ENCODE measurements at places on chromosomes 3 and 15. TPM values are rescaled to one million over a fixed set of nuclear protein-coding genes. Genes with fewer than 3 reads are reported as not detected.

DNA sequence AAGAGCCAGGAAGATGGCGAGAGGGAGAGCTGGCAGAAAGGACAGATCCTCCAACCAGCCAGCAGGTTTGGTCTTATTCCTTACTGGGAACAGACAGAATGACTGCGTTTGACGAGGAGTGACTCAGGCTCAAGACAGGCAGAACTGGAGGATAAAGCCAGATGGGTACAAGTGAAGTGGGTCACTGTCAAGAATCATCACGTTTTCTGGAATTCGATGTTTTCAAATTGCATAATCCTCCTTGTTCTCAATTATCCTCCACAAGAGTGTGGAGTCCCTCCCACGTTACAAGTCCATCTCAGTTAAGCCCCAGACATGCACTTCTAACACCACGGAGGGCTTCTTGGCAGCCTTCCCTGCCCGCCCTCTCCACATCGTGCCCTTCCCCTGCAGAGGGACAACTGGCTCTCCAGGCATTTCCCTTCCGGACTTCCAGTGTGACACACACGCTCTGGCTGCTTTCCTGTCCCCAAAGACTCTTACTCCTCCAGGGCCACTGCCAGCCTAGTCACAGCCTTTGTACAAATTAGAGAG, 183.1 kb downstream of the CHST2 start:
- H3K27ac ChIP-seq: no peak overlapping the region
- H3K4me1 ChIP-seq: no peaks in the 10 kb centered on the region
- no peak for DNase-seq
- H3K27me3 ChIP-seq: no peaks in the 10 kb centered on the region

- H3K36me3 ChIP-seq: no peaks in the 10 kb centered on the region
- H3K27ac ChIP-seq: no peak overlapping the region
- H3K4me3 ChIP-seq: no peak overlapping the region
Observed at GRCh38 chr3:193229851-193230420, 11.1 kb upstream of the PLAAT1 start.

DNA sequence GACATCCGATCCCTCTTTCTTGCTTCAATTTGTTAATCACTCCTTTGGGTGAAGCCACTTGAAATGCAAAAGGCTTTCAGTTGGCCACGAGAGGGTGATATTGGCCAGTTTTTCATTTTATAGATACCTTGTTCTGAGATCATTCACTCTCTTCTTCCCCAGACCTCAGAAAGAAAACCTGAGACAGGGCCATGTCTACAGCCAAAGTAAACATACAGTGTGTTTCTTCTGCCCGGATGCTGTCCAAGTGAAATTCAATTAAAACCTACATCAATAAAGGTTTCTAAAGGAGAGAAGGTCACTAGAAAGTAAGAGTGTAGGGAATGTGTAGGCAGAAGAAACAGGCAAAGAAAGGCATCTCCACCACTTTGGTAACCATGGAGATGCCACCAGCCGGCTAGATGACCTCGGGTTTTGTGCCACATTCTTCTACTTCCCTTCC, 39.5 kb upstream of the FMN1 start:
- no peaks in the 10 kb centered on the region for H3K36me3 ChIP-seq
- DNase-seq: no peak
- H3K27ac ChIP-seq: no peak overlapping the region
- no peaks in the 10 kb centered on the region for H3K27me3 ChIP-seq
- H3K4me3 ChIP-seq: no peak overlapping the region

- H3K36me3 ChIP-seq: no peaks in the 10 kb centered on the region
- no peak overlapping the region for H3K27ac ChIP-seq
- no peak for DNase-seq
- no peak overlapping the region for H3K4me3 ChIP-seq
- peaks cover 5% of the 10 kb centered on the region for H3K4me1 ChIP-seq
- no peaks in the 10 kb centered on the region for H3K27me3 ChIP-seq
Observed at GRCh38 chr3:14200276-14200675, 21.7 kb downstream of the LSM3 start.

DNA sequence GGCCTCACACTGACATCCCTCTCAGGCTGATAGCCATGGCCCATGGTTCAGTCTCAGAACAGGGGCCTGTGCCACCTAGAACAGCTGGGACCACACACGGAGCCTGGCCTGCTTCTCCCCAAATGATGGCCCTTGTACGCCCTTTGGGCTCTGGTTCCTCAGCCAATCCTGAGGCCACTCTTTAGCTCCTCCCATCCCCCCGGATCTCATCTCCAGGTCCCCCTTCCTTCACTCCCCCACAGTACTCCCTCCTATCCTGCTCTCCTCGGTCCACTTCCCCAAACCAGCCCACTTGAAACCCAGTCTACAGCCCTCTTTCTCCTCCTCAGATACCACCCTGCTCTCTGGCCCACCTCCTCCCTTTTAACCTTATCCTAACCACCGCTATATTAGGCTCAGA, 17.8 kb upstream of the ZFYVE19 start:
- no peak overlapping the region for H3K27ac ChIP-seq
- no peaks in the 10 kb centered on the region for H3K4me1 ChIP-seq
- H3K4me3 ChIP-seq: no peak overlapping the region
- H3K27me3 ChIP-seq: no peaks in the 10 kb centered on the region
- no peaks in the 10 kb centered on the region for H3K36me3 ChIP-seq

Gene SST
- not detected for total RNA-seq

Gene PFN2
- 115 TPM for total RNA-seq

GRCh38 chr3:139267300-139268246, 76.2 kb upstream of the MRPS22 start:
- H3K4me3 ChIP-seq: no peak overlapping the region
- DNase-seq: no peak
- H3K27ac ChIP-seq: no peak overlapping the region

DNA sequence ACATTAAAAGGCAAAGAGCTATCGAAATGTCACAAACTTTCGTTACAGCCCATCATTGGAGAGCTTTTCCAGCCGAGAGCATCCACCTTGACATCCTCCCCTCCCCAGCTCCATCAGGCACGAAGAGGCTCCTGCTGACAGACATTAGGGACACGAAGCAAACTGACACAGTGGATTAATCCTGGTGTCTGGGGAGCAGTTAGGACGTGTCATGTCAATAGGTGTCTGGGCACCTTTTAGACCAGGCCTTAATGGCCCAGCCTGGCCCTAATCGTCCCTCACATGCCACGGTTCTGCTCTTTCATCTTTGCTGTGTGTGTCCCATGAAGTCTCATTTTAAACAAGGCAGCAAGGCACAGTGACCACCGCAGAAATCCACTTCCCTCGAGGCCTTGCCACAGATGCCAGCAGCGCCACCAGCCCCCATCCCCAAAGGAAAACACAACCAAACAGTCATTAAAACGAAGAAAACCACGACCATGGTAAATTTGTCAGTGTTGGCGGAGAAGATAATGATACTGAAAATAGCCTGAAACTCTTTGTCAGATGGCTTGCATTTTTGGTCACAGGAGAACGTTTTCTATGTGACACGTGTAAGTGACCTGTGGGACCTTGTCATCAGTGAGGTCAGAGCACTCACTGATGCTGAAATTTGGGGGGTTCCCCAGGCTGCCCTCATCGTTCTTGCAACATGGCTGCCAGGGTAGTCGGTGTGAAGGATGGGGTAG, 16.3 kb upstream of the PCSK6 start:
- no peak overlapping the region for H3K27ac ChIP-seq
- no peak for DNase-seq
- H3K36me3 ChIP-seq: no peaks in the 10 kb centered on the region
- no peaks in the 10 kb centered on the region for H3K27me3 ChIP-seq
